Esophagus (tissue), 2 donors: ENCODE measurements at places on chromosomes 4 and X. TPM values are rescaled to one million over a fixed set of nuclear protein-coding genes. Genes with fewer than 3 reads are reported as not detected.

Gene SYTL5
- polyA plus RNA-seq = 3.0 TPM

Gene EMCN
- polyA plus RNA-seq = 3.3 TPM

Gene PAGE2
- polyA plus RNA-seq = not detected

Gene MAGEA11
- polyA plus RNA-seq = 0.04 TPM

Gene FRMD7
- 0.02 TPM for polyA plus RNA-seq

Gene CDKL2
- polyA plus RNA-seq = 0.10 TPM

Gene ATP11C
- 1.7 TPM for polyA plus RNA-seq
